ENCODE measurements at places on chromosomes 3 and 15. TPM values are rescaled to one million over a fixed set of nuclear protein-coding genes. Genes with fewer than 3 reads are reported as not detected.

KCNH8 gene
- total RNA-seq = 0.92 TPM

ST8SIA2 gene
- 0.81 TPM for total RNA-seq

CPLX3 gene
- total RNA-seq = 0.15 TPM

LMAN1L gene
- 0.40 TPM for total RNA-seq

TMEM212 gene
- total RNA-seq = not detected

STRA6 gene
- total RNA-seq = not detected

CTXND1 gene
- 0.42 TPM for total RNA-seq

TTBK2 gene
- 9.7 TPM for total RNA-seq

MASP1 gene
- 15.7 TPM for total RNA-seq

SLC2A2 gene
- total RNA-seq = not detected

NANOGP8 gene
- total RNA-seq = not detected

RPL15 gene
- 1,307 TPM for total RNA-seq

- DNase-seq = no peak
Observed at GRCh38 chr15:51024735-51025453, 69.8 kb downstream of the TNFAIP8L3 start.

DNA sequence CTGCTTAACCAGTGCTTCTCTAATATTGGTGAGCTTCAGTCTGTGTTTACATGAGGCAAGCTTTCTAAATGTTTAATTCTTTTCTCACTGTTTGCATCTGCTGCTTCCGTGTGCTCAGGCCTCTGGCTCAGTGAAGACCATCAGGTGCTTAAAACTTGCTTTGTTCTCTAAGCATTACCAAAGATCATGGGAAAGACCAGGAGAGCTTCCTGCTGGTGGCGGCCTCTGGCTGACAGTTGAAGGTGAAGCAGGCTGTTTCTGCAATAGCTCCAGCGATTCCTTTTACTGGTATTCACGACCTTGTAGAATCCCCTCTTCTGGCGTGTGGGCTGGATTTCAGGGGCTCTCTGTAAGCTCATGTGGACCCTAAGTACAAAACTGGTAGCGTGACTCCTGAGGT lies 45.1 kb downstream of the EDEM1 start:
- DNase-seq = no peak

- no peak for DNase-seq
Observed at GRCh38 chr15:85704066-85704465, 90.7 kb downstream of the KLHL25 start.

GRCh38 chr3:182435860-182436259 lies 357.4 kb upstream of the ATP11B start:
- DNase-seq = no peak

DNA sequence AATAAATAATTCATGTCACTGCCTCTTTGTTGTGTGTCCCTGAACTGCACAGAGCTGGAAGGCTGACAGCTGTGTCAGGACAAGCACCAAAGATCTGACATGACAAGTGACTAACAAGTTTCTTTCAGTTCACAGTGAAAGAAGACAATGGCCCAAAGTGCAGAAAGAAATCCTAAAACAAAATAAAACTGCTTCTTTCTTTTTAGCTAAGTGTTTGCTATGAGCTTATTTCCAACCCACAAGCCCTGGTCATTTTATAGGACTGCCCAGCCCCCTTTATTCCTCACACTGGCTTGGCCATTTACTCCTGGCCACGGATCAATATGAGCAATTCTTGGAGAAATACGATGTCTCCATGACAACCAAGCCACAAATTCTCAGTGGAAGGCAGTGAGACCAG lies 238.5 kb downstream of the WDR72 start:
- DNase-seq = no peak

DNA sequence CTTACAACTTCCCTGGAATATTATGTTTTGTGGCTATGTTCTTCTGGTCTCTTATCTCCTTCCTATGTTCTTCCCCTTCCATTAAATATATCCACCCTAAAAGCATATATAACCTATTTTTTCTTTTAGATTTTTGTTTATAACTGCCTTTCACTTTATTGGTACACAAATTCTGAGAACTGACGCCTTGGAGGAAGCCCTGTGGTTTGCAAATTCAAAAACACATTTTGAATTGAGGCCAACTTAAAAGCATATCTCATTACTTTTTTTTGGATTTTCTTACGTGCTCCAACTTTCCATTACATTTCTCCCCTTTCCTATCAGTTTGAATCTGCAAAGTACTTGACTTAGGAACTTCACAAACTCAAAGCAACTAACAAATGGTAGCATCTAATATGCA lies 15.3 kb upstream of the COLQ start:
- DNase-seq = no peak

- DNase-seq = no peak
Observed at GRCh38 chr3:50194903-50195500, 3.6 kb downstream of the GNAT1 start.

DNA sequence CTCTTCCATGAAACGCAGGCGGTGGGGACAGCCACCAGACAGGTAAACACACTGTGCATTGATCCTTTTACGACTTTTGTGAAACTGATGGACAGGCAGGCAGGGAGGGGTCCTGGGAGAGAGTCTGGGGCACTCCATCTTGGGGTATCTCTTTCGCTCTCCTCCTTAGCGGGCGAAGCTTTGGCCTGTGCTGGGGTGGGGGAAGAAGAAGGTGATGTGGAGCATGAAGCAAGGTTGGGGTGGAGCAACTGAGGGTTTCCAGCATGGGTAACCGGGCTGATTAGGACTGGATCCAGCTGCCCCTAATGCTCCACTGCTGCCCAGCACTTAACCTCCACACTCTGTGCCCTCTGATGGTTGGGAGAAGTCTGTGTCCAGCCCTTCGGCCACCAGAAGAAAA lies 25.6 kb downstream of the MUC20 start:
- no peak for DNase-seq

DNA sequence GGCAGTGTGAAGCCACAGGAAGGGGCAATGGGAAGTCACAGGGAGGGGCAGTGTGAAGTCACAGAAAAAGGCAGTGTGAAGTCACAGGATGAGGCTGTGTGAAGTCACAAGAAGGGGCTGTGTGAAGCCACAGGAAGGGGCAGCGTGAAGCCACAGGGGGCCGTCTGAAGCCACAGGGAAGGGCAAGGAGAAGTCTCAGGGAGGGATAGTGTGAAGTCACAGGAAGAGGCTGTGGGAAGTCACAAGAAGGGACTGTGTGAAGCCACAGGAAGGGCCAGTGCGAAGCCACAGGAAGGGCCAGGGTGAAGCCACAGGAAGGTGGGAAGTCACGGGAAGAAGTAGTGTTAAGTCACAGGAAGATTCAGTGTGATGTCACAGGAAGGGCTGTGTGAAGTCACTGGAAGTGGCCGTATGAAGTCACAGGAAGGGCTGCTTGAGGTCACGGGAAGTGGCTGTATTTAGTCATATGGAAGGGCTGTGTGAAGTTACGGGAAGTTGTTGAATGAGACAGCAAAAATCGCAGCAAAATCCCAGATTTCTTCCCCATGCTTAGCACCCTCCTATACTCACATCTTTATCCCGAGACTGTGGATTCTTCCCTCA lies 38.6 kb downstream of the GASK1A start:
- DNase-seq = no peak

GRCh38 chr3:188362405-188362831 lies 208.5 kb downstream of the LPP start:
- no peak for DNase-seq

- DNase-seq = no peak
Observed at GRCh38 chr3:125128861-125129501, 73.2 kb upstream of the HEG1 start.

GRCh38 chr3:46239952-46240351 lies 2.3 kb upstream of the CCR3 start:
- DNase-seq = no peak

GRCh38 chr3:56573501-56573900 lies 16.5 kb downstream of the CCDC66 start:
- no peak for DNase-seq

DNA sequence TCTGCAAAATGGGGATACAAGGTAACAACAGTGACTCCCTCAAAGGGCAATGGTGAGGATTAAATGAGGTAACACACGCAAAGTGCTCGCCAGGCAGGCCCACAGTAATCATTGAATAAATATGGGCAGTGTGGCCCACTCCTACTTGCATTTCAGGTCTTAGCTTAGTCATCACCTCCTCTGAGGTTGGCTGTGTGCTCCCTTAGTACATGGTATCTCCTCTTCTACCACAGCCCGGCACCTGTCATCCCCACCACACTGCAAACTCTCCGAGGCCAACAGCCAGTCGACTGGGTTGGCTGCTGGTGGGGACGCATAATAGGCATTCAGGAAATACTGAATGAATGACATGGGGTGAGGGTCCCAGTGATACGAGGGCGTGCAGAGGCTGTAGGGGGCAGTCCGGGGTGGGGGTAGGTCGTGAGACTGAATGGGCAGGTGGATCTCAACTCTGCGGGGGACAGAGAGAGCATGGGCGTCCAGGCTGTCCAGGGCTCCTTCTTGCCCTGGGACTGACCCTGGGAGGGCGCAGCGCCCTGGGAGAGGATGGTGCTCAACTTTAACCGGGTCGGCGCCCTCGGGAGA lies 375 bp upstream of the MYZAP start:
- DNase-seq = no peak

All from left colon (tissue), 2 donors.